Uterus (tissue), 4 donors: ENCODE measurements at places on chromosomes 1 and 21. TPM values are rescaled to one million over a fixed set of nuclear protein-coding genes. Genes with fewer than 3 reads are reported as not detected.

- no peak for DNase-seq
Measured at GRCh38 chr1:77509051-77509492, 173.4 kb downstream of the ZZZ3 start.

- no peak for DNase-seq
Measured at GRCh38 chr1:40114400-40114799, 17.3 kb upstream of the PPT1 start.

The HSD3B1 gene
- not detected for total RNA-seq

DNA sequence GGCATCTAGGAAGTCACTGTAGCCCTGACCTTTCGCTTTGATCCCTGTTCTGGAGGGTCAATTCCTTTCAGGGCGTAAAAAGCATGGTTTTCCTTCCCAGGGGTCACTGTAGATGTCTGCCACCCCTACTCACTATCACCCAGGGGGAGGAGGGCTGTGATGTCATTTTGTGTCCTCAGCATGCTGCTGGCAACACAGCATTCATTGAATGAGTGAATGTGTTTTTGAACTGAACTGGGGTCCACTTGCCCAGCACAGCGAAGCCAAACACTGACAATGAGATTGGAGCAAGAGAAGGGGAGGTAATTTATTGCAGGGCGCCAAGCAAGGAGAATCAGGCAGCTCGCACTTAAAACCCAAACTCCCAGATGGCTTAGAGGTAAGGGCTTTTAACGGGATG lies 78.2 kb upstream of the PGBD5 start:
- DNase-seq: no peak

The VAV3 gene
- 13.1 TPM for total RNA-seq

DNA sequence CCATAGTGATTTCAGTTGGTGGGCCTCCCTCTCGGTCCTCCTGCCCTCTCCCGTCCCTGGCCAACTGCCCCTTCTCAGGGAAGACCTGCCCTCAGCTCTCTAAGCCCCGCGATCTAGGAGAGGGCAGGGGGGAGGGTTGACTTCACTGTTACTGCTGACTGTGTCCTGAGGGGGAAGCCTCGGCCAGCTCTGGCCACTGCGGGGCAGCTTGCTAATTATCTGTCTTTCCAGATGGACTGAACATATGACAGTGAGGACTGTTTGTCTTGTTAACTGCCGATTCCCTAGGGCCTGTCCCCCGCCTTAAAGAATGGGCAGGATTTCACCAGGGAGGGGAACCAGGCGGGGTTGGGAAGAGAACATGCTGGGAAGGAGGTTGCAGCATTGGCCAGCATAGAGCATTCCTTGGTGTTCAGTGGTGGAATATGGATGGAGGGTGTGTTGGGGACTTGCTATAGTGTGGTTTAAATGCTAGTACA lies 22.9 kb downstream of the NIPAL3 start:
- DNase-seq: peak; percentile 59

GRCh38 chr1:224753491-224753890 lies 137.4 kb downstream of the CNIH3 start:
- no peak for DNase-seq

GRCh38 chr21:44630440-44630839 lies 3.5 kb downstream of the KRTAP10-9 start:
- no peak for DNase-seq

The TRIM67 gene
- total RNA-seq: not detected

The MFSD2A gene
- total RNA-seq: 5.9 TPM

DNA sequence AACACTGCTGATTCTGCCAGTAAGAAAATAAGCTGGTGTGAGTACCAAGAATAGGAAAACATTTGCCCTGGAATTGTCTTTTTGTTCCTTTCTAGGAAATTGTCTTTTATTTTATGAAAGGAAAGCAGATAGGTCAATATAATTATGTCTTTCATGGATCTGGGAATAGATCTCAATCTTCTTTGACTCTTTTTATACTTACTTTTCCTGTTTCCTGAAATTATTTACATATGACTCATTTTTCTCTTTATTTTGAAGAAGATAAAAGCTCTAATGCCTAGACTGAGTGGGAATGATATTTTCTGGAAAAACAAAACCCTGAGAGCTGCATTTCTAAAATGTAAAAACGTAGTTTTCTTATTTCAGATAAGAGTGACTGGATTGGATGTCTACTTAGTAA lies 100.1 kb downstream of the MAN1A2 start:
- DNase-seq: no peak

The FAM131C gene
- 0.85 TPM for total RNA-seq

DNA sequence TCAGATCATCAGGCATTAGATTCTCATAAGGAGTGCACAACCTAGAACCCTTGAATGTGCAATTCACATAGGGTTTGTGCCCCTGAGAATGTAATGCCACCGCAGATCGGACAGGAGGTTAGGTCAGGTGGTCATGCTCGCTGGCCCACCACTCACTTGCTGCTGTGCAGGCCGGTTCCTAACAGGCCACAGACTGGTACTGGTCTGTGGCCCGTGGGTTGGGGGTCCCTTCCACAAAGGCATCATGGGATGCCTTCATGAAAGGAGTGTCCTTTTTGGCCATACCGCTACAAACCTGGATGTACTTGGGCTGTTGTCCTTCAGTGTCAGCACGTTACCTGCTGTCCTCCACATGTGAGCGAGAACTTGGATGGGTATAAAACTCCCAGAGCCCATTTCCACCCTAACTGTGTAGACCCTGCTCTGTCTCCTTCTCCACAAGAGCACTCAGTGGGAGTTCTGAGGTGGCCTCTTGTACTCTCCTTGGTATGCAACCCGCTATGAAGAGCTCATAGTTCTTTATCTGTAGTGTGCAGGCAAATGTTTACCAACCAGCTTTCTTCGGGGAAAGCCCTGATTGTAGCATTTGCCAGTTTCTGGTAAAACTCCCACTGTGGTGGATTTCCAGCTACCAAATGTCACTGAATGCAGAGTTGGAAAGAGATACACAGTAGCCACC lies 41.7 kb upstream of the SLC19A1 start:
- no peak for DNase-seq

- peak; percentile 59 for DNase-seq
Measured at GRCh38 chr1:155324717-155325602, 4.3 kb downstream of the RUSC1 start.

GRCh38 chr1:243474136-243474881 lies 218.5 kb downstream of the SDCCAG8 start:
- no peak for DNase-seq

DNA sequence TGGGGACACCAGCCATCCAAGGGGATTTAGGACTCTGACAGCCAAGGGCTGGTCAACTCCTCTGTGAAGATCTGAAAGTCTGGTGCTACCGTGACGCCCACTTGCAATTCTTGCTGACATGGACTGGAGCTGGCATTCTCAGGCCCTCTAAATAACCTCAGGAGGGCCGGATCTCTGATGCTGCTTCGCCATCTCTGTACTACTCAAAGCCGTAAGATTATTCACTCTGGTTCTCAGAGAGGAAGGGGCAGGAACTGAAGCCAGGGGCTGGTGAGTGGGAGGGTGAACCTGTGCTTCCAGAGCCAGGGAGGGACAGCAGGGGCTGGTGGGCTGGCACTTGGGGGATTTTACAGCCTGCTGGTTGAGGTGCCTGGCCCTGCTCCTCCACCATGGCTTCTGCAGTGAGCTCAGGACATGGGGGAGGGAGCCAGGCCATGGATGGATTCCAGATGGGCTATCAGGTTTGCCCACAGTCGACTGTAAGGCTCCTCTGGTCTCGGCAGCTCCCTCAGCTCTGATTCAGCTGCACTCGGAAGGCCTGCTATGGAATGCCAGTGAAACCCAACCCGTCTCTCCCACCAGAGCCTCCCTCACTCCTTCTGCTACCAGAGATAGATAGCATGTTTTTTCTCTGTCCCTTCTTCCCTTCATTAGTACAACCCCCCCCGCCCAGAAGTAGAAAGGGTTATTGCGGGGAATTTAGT lies 84.5 kb downstream of the PLXNA2 start:
- DNase-seq: peak; percentile 81

GRCh38 chr21:41847066-41847804 lies 31.9 kb downstream of the PRDM15 start:
- DNase-seq: no peak

The CD5L gene
- total RNA-seq: not detected

- no peak for DNase-seq
Measured at GRCh38 chr1:50930193-50930592, 29.9 kb downstream of the FAF1 start.
